ENCODE measurements at places on chromosomes 4 and X.

DNA sequence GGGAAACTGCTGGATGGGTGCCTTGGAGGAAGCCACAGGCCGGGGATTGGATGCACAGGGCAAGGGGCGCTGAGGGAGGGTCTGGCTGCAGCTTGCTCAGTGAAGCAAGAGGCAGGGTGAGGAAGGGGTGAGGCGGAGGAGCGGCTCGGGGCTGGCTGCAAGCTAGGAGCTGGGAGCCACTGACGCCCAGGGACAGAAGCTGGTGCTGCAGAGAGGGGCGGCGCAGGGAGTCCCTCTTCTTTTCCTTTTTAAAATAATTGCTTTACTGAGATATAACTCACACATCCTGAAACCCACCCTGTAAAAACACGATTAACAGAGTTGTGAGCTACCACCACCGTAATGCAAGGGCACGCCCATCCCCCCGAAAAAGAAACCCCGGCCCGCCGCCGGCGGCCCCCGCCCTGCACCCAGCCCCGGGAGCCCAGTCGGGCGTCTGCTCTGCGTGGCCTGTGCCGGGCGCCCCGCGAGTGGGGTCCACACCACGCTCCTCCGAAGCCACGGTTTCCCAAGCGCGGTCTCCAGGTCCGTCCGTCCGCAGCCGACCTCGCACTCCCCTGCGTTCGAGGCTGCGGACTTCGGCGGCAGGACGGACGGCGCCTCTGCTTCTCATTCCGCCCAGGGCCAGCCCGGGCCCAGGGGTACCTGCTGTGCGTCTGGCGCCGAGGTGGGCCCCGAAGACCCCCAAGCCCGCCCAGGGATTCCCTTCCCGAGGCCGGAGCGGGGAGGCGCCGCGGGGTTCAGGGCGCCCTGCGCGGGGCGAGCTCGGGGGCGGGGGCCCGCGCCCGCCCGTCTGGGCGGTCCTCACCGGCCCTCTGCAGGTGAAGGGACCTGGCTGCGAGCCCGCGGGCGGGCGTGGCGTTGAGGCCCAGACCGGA is 866 bp upstream of the UVSSA start:
- no peak for DNase-seq

DNA sequence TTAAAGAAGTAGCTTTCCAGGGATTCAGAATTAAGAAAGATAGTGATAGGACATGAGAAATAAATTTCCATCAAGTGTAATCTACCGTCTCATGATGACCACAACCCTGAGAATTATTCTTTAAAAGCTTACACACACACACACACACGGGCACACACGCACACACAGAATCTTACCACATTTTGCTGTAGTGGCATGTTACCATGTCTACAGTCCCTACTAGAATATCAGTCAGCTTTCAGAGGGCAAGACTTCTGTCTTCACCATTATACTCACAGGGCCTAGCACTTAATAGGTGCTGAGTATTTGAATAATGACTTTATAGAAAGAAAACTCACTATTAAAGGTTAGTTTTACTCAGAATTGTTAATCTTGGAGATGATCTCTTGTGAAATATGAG is 15.4 kb downstream of the CMC4 start:
- no peak for DNase-seq

- DNase-seq = no peak
Observed at GRCh38 chrX:110667706-110668105, 127.9 kb downstream of the CHRDL1 start.

DNA sequence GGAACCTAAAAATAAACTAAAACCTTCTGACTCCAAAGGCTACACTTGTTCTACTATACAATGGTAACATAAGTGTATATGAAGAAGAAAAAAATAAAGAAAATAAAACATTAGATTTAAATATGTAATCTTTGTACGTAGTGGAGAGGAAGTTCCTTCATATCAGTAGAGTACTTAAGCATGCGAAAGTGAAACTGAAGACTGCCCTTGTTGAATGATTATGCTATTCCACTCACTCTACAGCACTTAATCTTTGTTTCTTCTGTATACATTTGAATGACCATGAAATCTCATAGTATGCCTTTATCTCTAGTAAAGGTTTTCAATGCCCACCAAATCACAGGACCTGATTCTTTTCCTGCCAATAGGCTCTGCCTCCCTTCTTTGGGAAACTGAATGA is 78.9 kb downstream of the NDST3 start:
- no peak for DNase-seq

DNA sequence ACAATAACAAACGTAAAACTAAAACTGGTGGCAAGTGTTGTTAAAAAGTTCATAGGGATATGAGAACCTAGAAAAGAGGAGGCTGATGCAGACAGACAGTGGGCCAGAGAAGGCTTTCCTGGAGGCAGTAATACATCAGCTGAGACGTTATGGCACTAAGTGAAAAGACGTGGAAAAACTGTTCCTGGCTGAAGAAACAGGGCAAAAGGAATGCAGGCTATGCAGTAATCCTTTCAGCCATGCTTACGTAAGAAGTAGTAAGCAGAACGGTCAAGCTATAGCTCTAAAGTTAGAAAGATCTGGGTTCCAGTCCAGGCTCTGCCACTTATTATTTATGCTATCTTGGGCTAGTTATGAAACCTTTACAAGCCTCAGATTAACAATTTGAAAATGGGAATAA is 6.4 kb downstream of the LAMTOR3 start:
- DNase-seq = no peak

- no peak for DNase-seq
Observed at GRCh38 chrX:114903618-114904017, 113.8 kb downstream of the IL13RA2 start.

GRCh38 chrX:15747626-15748173 is 9.6 kb downstream of the CA5B start:
- no peak for DNase-seq

- no peak for DNase-seq
Observed at GRCh38 chrX:52420824-52421443, 52.1 kb downstream of the XAGE2 start.

DNA sequence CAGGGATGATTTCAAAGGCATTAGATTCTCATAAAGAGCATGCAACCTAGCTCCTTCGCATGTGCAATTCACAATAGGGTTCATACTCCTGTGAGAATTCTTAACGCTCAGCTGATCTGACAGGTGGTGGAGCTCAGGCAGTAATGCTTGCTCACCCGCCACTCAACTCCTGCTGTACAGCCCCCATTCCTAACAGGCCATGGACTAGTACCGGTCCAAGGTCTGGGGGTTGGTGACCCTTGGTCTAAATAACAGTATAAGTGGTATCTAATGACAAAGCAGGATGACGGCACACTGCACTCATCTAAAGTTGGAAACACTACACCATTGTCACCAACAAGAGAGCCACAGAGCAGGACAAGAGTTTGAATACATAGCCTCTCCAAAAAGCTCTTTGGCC is 28.5 kb downstream of the ADGRA3 start:
- no peak for DNase-seq

GRCh38 chrX:16023790-16024734 is 99.3 kb upstream of the GRPR start:
- DNase-seq = no peak

- peak; percentile 95 for DNase-seq
Observed at GRCh38 chr4:6942238-6942800, 32.7 kb downstream of the TBC1D14 start.

- no peak for DNase-seq
Observed at GRCh38 chrX:115988825-115989224, 181.7 kb upstream of the AGTR2 start.

DNA sequence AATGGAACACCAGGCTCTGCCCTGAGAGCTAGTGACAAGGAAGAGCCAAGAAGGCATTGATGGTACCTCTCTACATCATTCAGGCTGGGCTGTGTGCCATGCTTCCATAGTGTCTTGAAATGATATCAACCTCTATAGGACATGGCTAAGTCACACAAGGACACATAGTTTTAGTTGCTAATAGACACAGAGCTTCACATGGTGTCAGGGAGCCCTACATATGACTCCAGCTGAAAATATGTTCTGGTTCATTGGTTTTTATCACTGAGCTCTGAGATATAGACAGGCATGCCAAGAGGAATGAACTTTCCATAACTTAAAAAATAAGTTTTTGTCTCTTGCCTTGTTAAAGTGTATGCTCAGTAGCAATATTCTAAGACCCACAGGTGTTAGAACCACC is 72.1 kb upstream of the PRKG2 start:
- DNase-seq = no peak

DNA sequence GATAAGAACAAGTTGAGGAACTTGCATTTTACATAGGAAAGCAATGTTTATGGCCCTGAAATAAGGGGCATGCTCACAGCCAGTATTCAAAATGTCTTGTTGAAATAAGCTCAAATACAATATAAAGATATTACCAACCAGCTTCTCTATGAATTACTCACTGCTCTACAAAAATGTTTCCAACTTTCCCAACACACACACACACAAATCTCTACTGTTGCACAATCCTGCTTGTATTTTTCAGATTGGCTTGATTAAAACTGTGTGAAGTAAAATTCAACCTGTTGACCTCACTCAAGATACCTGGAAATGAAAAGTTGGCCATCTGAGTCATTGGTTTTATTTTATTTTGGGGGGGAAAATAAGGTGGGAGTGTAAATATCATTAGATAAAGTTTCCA is 128.6 kb downstream of the CHIC2 start:
- peak; percentile 76 for DNase-seq
